Neuronal stem cell (in vitro differentiated cells): ENCODE measurements at places on chromosomes 1 and 21.

DNA sequence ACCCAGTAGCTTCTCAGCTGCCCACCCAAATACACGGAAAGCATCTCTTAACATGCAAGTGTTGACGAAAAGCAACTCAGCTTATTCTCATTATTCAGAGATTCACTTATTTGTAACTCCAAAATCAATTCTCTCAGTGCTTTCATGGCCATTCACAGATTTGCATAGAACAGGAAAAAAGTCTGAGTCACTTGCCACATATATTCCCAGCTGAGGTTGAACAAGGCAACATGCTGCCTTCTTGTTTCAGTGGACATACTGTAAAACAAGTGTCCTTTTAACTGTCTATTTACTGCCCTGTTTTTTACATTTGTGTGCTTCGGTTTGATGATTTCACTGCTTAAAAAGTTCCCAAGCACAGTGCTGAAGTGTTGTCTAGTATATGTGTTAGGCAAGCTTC is 273.0 kb downstream of the LTN1 start:
- no peak for DNase-seq

- no peak for DNase-seq
Measured at GRCh38 chr1:4044967-4045366, 144.9 kb upstream of the C1orf174 start.

DNA sequence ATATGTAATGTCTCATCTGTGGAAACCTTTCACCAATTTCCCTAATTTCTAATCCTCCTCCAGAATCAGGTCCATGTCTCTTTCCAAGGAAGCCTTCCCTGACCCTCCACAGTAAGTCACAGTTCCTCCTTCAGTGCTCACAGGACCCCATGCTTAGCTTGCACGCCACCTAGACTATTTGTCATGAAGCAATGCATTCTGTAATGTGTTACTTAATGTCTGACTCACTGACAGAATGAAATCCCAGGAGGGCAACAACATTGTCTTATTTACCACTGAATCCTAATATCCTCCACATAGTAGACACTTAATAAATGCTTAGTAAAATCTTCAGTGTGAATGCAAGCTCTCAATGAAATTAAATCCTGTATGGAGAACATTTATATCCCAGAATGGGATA is 245.9 kb upstream of the PLD5 start:
- DNase-seq = no peak

DNA sequence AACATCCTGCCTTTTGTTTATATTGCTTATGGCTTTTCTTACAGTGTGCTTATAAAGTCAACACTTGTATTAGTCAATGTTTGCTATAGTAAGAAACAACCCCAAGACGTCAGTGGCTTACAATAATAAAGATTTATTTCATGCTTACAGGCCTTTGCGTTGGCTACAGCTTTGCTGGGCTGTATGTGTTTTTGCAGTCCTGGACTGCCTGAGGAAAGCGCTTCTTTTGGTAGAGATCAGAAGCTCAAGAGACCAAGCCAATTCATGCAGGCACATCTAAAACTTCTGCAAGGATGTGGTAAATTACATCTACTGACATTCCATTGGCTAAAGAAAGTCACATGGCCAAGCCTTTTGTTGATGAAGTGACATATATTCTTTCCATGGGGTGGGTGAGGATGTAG is 17.5 kb upstream of the PRKAA2 start:
- DNase-seq = no peak

DNA sequence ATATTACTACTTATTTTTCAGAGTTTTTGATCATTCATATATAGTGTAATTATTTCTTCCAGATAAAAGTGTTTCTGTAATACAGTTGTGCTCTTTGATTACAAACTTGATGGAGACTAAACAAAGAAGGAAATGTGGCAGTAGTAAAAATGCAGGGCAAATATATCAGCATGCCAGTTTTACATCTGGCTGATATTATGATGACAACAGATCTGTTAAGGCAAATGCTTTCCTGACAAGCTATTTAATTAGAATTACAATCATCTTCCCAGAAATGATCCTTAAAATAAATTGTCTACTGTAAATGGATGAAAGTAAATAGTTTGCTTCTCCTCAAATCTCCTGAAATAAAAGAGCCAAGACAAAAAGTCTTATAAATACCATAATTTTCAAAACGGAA is 1659.8 kb downstream of the BRINP3 start:
- DNase-seq = no peak

DNA sequence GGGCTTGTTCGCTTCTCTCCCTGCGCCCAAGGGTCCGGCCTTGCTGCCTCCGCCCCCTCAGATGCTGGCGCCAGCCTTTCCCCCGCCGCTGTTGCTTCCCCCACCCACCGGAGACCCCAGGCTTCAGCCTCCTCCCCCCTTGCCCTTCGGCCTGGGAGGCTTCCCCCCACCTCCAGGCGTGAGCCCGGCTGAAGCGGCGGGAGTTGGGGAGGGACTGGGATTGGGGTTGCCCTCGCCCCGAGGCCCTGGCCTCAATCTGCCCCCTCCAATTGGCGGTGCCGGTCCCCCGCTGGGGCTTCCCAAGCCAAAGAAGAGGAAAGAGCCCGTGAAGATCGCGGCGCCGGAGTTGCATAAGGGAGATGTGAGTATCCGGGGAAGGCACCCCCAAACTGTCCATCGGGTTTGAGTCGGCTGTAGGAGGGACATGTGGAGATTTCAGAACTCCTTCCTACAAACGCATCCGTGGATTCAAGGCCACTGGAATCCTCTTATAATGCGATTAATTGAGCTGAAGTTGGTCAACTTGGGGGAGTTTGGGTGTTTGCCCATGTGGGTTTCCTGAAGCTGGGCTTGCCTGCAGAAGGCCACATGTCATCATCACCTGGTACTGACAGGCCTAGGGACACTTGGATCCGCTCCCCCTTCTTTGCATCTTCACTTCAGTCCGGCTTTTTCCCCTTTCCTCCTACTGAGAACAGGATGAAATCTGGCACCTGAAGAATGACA is 707 bp downstream of the PRCC start:
- peak; percentile 49 for DNase-seq

DNA sequence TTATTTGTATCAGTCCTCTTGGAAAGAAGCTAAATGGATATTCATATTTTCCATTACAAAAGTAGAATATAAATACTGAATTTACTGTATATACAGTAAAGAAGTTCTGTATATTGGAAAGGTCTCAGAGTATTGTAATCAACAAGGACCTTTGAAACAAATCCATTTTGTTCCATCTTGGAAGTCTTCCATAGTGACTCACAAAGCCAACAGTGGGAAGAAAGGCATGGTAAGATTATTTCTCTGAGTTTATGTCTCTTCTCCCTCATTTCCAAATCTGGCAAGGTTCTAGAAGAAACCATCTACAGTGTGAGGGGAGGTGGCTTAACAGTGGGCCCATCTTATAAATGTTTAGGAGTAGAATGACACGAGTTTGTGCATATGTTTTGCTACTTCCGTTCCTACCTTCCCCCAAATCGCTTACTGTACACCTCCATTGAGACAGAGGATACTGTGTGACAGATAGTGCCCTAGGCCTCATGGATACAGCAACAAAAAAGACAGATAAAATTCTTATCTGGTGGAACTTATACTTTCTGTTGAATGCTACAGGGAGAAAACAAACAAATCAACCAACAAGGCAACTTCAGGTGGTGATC is 22.1 kb upstream of the SSX2IP start:
- no peak for DNase-seq

- DNase-seq = no peak
Measured at GRCh38 chr1:168466714-168467131, 77.1 kb downstream of the XCL2 start.

- no peak for DNase-seq
Measured at GRCh38 chr1:19071674-19072281, 115.3 kb upstream of the IFFO2 start.

DNA sequence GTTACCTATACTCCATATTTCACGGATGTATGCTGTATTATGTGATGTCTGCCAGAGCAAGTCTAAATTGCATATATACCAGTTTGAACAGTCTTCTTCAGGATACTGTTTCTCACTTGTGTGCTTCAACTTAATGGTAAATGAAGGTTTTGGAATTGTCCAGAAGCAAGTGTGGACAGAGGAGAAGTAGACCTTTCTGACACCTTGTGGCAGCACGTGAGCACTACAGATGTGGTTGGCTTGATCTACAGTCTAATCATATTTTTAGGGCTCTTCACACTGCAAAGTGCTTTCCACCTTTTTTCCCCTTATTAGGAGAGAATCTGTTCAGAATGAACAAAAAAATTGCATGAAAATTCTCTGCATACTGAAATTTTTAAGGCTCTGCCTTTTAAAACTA is 10.9 kb downstream of the MORC3 start:
- DNase-seq = no peak

GRCh38 chr1:205658943-205659581 is 21.2 kb downstream of the SLC45A3 start:
- peak; percentile 53 for DNase-seq

- DNase-seq = no peak
Measured at GRCh38 chr1:75745276-75745675, 20.8 kb downstream of the ACADM start.

- no peak for DNase-seq
Measured at GRCh38 chr1:14112613-14113012, 412.6 kb downstream of the PRDM2 start.

DNA sequence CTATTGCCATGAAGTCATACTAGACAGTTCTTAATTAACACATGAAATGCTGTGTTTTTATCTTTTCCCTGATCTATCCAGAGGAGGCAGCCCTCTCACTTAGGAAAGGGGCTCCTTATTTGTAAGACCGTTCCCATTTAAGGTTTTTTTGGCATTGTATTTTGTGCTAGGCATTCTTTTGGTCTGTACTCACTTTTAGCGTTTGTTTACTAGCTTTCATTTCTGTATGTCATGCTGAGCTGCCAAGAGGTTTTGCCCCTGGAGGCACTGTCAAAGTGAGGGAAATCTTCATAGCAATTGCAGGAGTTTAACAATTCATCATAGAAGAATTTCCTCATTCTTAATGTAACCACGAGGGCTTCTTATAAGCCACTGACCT is 59.5 kb downstream of the MTR start:
- DNase-seq = no peak

DNA sequence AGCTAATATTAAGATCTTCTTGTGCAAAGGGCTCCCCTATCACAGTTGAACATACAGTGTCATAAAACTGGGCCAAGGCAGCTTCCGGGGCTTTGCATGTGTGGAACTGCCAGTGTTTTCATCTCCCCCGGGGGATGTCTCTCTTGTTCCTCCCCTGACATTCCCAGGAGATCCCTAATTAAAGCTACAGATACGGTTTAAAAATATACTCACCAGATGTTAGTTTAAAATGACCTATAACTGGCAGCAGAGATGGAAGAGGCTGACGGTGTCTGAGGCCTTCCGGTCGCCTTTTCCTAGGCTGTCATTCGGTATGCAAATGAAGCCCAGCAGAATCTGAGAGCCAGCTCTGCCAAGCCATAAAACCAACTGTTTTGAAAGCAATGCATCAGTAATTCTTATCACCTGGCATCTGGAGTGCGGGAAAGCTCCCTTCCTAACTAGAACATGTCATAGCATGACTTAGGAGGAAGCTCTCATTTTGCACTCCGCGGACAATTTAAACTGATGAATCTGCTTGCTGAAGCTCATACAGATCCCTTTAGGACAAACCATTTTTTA is 436.5 kb upstream of the VAMP3 start:
- no peak for DNase-seq

DNA sequence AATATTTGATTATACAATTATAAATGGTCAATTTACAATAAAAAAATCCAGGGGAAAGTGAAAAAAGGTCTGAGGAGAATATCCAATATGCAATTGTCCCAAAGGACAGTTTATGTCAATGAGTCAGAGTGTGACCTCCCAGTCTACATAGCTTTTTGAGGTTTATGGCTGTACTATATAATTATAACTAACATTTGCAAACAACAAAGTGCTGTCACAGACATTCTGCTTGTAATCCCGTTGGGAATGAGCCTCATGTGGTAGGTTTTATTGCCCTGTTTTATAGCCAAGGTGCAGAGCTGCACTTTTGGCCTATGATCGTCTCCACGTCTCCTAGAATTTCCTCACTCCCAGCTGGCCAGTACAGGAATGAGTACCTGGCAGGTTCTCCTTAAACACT is 103.8 kb downstream of the ADSS2 start:
- DNase-seq = no peak

- DNase-seq = no peak
Measured at GRCh38 chr1:1058921-1059493, 15.1 kb downstream of the RNF223 start.
